ENCODE measurements at places on chromosomes 11 and 22.

- DNase-seq: no peak
Observed at GRCh38 chr11:71948314-71949027, 19.6 kb downstream of the RNF121 start.

- no peak for DNase-seq
Observed at GRCh38 chr11:93274851-93275250, 55.7 kb upstream of the DEUP1 start.

GRCh38 chr11:126727381-126727780, 273.2 kb downstream of the KIRREL3 start:
- DNase-seq: no peak

DNA sequence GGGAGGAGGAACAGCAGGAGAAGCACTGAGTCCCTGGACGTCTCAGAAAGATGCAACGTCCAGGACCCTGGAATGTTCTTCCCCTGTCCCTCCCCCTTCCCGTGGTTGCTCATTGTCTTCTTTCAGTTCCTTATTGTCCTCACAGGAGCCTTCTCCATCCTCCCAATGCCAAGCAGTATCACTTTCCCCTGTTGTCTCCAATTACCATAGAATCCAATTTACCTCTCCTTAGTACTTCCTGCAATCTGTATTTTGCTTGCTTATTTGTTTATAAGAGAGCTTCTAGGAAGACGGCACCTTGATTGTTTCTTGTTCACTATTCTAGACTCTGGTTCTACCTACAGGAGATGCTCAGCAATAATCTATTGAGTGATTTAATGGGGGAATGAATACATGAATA, 1273.7 kb downstream of the LRRC4C start:
- no peak for DNase-seq

DNA sequence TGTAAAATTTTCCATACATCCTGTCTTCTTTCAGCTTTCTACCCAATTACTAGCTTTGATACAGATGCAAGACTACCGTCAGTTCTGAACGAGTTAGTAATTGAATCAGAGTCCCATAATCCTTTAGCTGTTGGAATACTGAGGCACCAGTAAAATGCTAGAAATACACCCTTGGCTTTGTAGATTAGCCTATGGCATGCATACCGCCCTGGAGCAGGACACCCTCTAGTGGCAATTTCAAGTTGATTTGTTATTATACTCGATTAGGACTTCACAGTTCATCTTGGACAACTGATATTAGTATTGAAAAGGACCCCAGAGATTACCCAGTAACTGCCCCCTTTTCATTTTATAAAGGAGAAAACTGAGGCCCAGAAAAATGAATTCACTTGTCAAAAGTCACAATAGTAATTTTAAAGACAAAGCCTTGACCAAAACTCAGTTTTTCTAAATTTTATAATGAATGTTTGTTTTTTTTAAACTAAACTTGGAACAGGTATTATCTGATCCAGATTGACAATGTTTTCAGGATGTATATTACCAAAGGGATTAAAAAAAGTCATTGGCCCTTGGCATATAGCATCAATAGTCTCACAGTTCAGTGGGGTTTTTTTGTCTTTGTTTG, 72.6 kb downstream of the HIPK3 start:
- DNase-seq: no peak

DNA sequence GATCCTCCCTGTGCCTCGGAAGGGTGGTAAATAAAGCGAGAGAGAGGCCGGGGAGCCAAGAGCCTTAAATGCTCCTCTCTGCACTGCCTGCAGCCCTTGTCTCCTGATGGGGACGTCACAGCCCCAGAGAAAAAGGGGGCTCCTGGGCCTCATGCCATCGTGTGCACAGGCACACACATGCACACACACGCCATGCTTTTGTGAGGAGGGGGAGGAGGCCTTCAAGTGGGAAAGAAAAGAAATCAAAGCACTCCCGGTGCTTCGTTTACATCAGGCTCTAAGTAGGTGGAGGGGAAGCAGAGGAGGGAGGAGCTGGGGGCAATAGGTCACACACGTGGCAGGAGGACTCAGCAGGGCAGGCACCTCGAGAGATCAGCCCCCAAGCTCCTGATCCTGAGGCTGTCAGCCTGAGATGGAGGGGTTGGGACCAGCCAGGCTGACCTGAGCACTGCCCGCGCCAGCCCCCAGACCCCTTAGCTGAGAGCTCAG, 68.2 kb upstream of the NECTIN1 start:
- no peak for DNase-seq

GRCh38 chr11:63767565-63768236, 874 bp downstream of the ZFTA start:
- no peak for DNase-seq

- no peak for DNase-seq
Observed at GRCh38 chr22:26800858-26801257, 143.5 kb downstream of the MIAT start.

GRCh38 chr11:112524798-112525197, 264.1 kb upstream of the PLET1 start:
- no peak for DNase-seq

DNA sequence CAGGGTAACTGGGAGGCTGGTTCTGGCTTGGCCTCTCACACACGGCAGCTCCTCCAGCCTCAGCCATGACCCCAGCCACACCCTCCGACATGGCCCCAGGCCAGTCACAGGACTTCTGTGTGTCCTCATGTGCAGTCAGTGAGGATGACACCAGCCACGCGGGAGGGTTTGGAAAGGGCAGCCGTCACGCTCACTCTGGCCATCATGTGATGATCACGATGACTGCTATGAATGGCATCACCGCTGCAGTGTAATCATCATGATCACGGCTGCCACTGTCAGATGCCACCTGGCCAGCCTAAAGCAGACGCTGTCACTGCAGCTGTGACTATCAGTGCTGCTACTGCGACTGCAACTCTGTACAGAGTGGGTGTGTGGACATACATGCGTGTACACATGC, 640.9 kb downstream of the BRD1 start:
- DNase-seq: no peak

DNA sequence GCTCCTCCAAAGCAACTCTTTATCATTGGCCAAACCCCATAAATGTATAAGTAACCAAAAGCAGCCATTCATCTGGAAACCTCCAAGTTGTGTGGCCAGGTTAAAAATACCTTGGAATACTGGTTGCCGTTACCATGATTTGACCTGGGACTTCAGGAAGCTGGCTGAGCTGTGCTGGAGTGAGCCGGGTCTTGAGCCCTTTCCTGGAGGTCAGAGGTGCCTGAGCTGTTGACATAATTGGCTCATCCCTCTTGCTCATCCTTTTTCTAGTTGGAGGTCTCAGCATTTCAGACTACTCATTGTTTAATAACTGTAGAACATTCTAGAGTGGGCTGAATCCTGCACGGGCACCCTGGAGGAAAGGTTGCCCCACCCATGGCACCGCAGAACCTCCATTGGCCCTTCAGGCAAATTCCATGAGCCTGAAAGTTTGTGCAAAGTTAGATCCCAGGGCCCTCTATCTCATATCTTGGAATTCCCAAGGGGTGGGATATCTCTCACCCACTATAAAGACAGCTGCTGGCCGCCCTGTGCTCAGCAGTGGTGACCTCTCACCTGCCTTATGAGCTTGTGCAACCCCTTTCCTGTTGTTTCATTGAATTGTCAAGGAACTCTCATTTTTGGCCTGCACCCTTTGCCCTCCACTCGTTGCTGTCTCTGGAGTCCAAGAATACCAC, 77.0 kb downstream of the C22orf31 start:
- no peak for DNase-seq

GRCh38 chr22:29259253-29259899, 8.4 kb downstream of the RHBDD3 start:
- DNase-seq: no peak

All from activated T-helper 9 cell treated with anti-CD3 and anti-CD28 coated beads, Interleukin-2, amount 50 U/mL, for 16 hours (primary cell).